ENCODE measurements at places on chromosomes 5 and 9.

DNA sequence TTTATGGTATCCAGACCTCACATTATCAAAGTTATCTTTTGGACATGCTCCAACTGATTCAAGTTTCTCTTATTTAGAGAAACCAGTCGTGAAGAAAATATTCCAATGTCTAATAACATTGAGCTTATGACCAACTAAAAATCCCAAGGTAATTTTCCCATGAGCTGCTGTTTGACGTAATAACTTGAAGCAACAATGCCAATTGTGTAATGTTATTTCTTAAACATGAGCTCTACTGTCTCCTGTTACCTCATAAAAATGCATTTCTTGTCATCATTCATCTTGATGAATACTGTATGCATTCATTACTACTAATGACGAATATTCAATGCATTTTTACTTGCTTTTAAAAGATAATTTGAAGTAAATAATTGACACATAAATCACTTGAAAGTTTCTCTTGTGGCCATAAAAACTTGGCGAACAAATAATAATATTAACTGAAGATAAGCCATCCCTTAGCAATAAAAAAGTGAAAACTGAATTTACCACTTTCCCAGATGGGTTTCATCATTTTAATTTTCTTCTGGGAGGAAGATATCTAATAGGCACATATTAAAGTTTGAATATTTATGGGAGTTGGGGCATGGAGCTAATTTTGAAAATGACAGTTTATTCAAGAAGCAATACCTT, 424 bp upstream of the MARCOL start:
- no peak for DNase-seq

- no peak for DNase-seq
These were observed 225.2 kb downstream of the CFAP90 start for GRCh38 chr5:7625740-7626139.

DNA sequence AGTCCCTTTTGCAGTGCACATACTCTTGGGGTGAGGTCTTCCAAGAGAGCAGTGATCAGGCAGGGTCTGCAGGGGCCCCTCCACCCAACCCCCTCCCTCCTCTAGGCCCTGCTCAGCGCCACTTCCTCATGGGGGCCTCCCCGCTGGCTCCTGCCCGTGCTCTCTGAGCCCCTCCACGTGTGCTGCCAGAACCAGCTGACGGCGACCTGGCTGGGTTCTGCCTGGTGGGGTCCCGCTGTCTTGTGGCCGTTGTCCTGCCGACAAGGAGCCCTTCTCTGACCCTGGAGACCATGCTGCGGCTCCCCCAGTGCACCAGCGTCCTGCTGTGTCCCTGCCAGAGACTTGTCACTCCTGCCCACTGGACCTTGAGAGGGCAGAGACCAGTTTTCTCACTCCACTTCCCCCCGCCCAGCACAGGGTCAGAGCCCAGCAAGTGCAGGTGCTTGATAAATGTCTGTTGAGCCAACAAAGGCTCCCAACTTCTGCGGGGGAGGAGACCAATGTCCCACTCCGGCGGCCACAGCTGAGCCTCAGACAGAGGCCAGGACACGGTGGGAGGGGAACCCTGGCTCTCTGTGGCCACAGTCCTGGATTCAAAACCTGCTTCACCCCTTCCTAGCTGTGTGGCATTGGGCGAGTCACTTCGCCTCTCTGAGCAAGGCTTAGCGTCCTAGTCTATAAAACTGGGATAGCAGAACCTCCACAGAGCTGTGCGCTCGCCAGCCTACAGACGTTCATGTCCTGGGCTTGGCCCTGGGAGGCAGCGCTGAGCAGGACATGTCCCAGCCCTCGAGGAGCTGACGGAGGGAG, 24.8 kb downstream of the SARDH start:
- no peak for DNase-seq

- DNase-seq, result no peak
These were observed 37.4 kb downstream of the UBQLN1 start for GRCh38 chr9:83670381-83670780.

- no peak for DNase-seq
These were observed 14.7 kb downstream of the ERP44 start for GRCh38 chr9:100084128-100084453.

GRCh38 chr5:111308951-111309350, 84.8 kb downstream of the CAMK4 start:
- no peak for DNase-seq

All from central memory CD8-positive, alpha-beta T cell (primary cell).